Ascending aorta (tissue), 2 donors: ENCODE measurements at places on chromosomes 2 and 18.

DNA sequence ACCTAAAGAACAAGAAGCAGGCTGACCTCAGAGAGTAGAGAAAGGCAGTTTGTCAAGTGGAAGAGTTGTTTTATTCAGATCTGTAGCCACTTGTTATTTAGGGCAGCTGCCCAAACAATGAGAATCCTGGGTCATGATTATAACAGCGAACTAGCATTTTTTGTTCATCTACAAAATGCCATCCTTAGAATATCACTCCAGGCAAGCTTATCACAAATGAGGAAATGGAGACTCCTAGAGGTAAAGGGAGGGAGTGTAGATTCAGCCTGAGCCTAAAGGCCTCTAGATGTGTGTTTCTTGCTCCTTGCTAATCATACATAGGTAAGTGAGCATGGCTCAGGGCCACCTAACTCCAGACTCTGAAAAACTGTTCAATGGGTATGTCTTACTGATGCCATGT lies 126.1 kb downstream of the HNMT start:
- H3K36me3 ChIP-seq = no peaks in the 10 kb centered on the region
- H3K4me3 ChIP-seq = no peak overlapping the region
- no peak overlapping the region for H3K27ac ChIP-seq

DNA sequence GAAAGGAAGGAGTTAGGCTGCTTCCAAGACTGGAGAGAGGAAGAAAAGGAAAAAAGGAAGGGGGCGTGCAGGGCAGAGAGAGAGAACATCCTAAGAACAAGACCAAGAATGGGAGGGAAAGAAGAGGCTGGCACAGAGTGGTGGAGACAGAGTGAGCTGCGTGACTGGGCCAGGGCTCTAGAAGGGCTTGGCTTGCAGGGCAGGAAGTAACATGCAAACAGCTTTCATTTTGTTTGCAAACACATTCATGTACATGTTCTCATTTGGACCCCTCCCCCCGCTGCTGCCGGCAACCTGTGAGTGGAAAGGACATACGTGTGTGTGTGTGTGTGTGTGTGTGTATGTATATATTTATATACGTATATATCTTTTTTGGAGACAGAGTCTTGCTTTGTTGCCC lies 46.8 kb upstream of the DNMT3A start:
- DNase-seq = no peak
- no peaks in the 10 kb centered on the region for H3K27me3 ChIP-seq
- H3K36me3 ChIP-seq = peaks cover 14% of the 10 kb centered on the region
- H3K27ac ChIP-seq = no peak overlapping the region
- no peaks in the 10 kb centered on the region for H3K4me1 ChIP-seq
- H3K4me3 ChIP-seq = no peak overlapping the region

GRCh38 chr2:97747716-97748115 lies 34.3 kb downstream of the ZAP70 start:
- H3K36me3 ChIP-seq = no peaks in the 10 kb centered on the region
- H3K27ac ChIP-seq = no peak overlapping the region
- no peak overlapping the region for H3K4me3 ChIP-seq
- H3K4me1 ChIP-seq = no peaks in the 10 kb centered on the region
- no peaks in the 10 kb centered on the region for H3K27me3 ChIP-seq

- no peaks in the 10 kb centered on the region for H3K27me3 ChIP-seq
- H3K4me3 ChIP-seq = no peak overlapping the region
- no peak overlapping the region for H3K27ac ChIP-seq
- H3K36me3 ChIP-seq = no peaks in the 10 kb centered on the region
- no peaks in the 10 kb centered on the region for H3K4me1 ChIP-seq
- no peak for DNase-seq
These were observed 23.3 kb downstream of the RAB31 start for GRCh38 chr18:9731380-9731779.

GRCh38 chr2:8597559-8598225 lies 84.2 kb upstream of the ID2 start:
- peaks cover 4% of the 10 kb centered on the region for H3K4me1 ChIP-seq
- peak; percentile 57 for DNase-seq
- H3K27ac ChIP-seq = no peak overlapping the region
- no peak overlapping the region for H3K4me3 ChIP-seq
